CD8-positive, alpha-beta memory T cell (primary cell): ENCODE measurements at places on chromosomes 1 and 21.

DNA sequence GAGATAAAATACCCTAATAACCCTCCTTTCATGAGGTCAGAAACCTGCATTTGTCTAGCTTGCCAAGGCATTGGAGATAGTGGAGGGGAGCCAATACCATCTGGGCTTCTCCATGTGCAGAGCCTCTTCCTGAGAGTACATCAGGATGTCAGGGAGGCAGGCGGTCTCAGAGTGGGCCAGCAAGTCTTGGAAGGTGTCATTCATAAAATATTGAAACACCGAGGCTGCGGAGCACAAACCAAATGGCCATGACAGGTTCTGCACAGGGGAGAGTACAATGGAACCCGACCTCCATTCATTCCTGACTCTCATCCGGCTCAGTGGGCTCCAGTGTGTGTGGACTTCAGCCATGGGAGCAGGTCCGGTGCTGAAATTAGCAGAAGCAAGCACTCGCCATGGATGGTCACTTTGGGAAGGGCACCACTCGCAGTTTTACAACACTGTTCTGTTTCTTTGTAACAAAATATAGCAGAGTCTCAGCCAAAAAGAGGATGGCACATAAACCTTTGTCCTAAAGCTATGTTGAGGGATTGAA, 446.6 kb downstream of the SIPA1L2 start:
- no peak for DNase-seq

DNA sequence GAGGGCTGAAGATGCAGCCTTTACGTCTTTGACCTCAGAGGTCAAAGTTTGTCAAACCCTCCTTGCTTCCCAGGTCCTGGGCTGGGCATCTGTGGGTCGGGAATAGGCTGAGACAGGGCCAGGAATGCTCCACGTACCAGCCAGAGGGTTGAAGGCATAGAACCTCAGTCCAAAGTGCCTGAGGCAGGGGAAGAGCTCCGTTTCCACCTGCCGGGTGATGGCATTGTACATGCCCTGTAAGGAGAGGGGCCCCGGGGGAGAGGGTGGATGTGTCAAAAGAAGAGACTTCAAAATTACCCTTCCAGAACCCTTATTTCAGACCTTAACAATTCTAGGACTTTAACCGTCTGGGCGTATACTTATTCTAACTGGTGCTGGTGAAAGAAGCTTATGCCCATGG, 3.7 kb downstream of the AKR7A3 start:
- DNase-seq = no peak

GRCh38 chr1:224859651-224860050, 69.8 kb upstream of the DNAH14 start:
- no peak for DNase-seq

GRCh38 chr1:209434066-209434465, 149.4 kb upstream of the CAMK1G start:
- DNase-seq = no peak

- no peak for DNase-seq
Measured at GRCh38 chr1:38047603-38048141, 1.1 kb upstream of the POU3F1 start.

- no peak for DNase-seq
Measured at GRCh38 chr1:202965422-202965821, 1.6 kb downstream of the CYB5R1 start.

DNA sequence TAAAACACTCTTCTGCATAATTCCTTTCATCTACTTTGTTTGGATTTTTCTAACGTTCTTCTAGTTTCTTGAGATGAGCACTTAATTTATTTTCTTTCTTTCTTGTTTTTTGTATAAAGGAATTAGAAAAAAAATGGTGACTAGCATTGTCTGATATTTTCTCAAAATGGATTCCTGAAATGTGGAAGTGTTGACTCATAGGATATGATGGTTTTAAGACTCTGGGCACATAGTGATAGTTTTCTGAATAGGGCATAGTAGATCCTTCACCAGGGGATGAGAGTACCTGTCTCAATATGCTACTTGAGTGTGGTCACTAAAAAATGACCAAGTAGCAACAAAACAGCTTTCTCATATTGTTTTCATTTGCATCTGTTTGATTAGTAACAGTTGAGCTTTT, 100.9 kb downstream of the PEX14 start:
- DNase-seq = no peak

- DNase-seq = no peak
Measured at GRCh38 chr1:117104986-117105385, 16.6 kb downstream of the TRIM45 start.

GRCh38 chr1:66275601-66276023, 258.3 kb upstream of the SGIP1 start:
- DNase-seq = no peak

DNA sequence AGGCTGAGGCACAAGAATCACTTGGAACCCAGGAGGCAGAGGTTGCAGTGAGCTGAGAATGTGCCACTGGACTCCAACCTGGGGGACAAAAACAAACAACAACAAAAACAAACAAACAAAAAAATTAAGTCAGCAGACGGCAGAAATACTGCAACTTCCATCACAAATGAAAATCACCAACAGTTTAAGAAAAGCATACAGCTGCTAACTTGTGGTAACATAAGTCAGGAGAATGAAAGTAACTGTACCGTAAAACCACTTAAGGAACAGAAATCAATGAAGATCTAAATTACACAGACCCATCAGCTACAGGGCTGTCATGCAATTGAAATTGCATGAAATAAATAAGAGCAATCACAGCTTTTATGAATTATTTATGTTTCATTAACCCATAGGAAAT, 25.0 kb downstream of the MCOLN2 start:
- no peak for DNase-seq

GRCh38 chr1:215421744-215422143, 145.4 kb upstream of the KCTD3 start:
- DNase-seq = no peak

DNA sequence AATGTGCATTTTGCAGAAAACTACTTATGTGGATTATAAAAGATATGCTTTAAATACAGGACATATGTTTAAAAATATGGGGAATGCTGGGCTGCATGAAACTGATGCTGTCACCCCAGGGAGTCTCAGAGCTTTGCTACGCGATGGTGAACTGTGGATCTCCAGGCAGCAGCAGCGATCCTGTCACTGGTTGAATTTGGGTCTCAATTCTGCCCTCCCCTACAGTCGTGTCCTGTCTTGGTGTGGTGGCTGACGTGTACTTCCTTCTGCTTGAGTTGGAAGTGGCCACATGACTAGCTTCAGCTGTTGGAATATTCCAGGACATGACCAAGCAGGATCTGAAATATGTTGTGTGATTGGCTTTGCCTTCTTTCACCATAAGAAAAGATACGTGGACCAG, 222.9 kb upstream of the AJAP1 start:
- DNase-seq = no peak

DNA sequence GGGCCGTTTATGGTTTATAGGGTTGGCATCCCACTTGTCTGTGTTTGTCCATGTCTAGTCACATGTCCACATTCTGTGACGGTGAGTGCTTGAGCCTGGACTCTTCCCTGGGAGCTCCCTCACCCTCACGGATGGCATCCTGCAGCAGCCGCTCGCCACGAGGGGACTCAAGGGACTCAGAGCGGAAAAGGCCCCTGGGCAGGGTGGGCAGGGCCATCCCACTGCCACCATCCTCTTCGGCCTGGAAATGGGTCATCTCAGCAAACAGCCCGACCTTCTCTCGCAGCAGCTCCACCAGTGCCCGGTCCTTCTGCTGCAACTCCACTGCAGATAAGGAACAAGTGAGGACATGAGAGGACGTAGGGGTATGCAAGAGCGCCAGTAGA, 11.1 kb downstream of the RXFP4 start:
- DNase-seq = no peak

DNA sequence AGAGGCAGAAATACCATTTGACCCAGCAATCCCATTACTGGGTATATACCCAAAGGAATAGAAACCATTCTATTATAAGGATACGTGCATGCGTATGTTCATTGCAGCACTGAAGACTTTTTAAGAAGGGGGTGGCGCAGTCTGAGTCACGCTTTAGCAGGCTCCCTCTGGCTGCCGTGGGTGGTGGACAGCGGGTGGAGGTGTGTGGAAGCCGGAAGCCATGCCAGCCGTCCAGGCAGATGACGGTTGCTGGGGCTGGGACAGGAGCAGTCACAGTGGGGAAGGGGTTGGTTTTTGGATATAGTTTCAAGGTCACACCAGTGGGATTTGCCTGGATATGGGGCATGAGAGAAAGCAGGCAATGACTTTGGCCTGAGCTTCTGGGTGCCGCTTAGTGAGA, 270.5 kb downstream of the GRIK3 start:
- DNase-seq = no peak

- DNase-seq = no peak
Measured at GRCh38 chr1:54012863-54013262, 5.1 kb downstream of the LDLRAD1 start.

GRCh38 chr1:116842654-116843053, 67.1 kb upstream of the PTGFRN start:
- DNase-seq = no peak

DNA sequence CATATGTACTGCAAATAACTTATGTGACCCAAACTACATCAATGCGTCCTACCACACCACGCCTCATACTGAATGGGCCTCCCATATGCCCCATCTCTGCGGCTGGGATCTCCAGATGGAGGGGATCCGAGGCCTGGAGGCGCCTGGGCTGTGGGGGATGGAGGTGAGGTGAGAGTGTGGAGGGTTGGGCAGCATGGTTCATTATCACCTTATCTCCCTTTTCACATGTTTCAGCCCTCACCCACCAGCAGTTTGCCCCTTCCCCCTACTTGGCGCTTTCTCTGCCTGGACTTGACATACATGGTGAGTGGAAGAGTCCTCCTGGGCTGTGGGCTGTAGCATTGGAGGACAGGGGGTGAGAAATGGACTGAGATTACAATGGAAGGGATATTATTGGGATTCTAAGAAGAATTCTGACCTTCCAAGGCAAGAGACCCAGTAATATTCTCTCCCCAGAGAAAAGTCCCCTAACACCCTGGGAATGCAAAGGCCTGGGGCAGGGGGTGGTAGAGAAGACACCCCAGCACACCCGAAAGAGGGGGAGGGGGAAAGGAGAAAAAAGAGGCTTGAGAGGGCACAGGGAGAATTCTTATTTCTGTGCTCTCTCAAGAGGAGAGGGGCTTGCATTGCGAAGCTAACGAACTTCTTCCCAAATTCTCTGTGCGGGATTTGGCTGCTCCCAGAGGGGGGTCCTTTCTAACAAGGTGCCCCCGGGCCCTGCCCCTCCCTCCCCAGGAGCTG, 61.4 kb downstream of the MEF2D start:
- DNase-seq = no peak

- no peak for DNase-seq
Measured at GRCh38 chr21:44735821-44736220, 24.4 kb upstream of the TSPEAR start.

DNA sequence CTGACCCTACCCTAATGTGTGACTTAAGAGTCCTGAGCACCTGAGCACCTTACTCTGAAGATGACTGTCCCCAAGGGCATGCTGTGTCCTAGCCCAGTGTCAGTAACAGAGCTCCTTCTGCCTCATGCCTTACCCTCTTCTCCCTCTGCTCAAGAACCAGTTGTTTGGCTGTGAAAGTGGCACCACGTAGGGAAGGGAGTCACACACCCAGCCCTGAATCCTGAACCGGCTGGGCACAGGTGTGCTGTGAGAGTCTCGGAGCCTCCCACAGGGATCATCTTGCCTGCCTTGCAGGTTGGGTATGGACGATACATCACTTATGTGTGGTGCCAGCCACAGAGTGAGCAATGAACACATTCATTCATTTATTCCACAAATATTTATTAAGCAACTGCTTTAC, 220.6 kb downstream of the DYRK1A start:
- DNase-seq = no peak

- no peak for DNase-seq
Measured at GRCh38 chr1:242404296-242404695, 120.2 kb downstream of the PLD5 start.

GRCh38 chr1:67564193-67564592, 120.8 kb upstream of the GADD45A start:
- DNase-seq = no peak

DNA sequence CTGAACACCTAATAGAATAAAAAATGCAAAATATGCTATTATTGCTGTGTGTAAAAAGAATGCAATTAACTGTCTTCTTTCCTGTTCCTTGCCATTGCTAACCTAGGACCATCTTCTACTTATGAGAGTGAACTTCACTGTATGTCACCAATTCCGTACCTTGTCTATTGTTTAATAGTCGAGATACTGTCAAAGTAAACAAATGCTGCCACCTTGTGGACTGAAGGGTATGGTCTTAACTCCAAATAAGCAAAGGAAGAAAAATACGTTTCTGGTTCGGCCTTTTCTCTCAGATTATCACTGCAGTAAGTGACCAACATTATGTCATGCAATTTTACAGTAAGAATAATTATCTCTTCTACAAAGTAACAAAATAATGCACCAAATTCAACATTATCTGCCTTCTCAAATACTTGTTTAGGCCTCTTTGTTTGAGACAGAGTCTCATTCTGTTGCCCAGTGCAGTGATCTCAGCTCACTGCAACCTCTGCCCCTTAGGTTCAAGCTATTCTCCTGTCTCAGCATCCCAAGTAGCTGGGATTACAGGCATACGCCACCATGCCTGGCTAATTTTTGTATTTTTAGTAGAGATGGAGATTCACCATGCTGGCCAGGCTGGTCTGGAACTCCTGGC, 133.4 kb downstream of the COP1 start:
- DNase-seq = no peak

DNA sequence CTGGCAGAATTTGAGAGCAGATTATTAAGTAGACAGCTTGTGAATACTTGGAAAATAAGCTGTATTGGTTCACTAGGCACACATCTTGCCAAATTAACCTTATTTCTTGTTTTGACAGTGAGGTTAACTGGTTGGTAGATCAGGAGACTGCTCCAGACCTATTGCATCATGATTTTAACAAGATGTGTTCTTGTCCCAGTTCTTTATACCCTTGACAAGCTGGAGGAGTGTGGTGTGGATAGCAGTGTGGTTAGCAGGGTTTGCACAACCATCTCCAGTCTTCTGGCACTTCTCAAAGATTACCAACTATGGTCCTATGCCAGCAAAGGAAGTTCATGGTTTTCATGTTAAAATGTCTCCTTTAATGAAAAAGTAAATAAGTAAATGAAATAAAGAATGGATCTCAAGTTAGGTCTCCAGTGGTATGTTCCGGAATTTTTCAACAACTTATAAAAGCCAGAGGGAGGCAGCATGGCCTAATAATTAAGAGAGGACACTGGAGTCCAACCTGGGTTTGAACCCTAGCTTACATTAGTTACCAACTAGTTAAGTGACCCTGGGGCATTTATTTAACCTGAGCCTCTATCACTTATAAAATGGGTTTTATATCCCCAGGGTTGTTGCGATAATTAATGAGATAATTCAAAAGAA, 34.1 kb downstream of the DDX20 start:
- DNase-seq = no peak

GRCh38 chr1:234721476-234722269, 111.7 kb upstream of the IRF2BP2 start:
- no peak for DNase-seq

- DNase-seq = no peak
Measured at GRCh38 chr1:209384710-209385550, 198.6 kb upstream of the CAMK1G start.

GRCh38 chr1:162498496-162498810, 835 bp downstream of the UHMK1 start:
- no peak for DNase-seq

DNA sequence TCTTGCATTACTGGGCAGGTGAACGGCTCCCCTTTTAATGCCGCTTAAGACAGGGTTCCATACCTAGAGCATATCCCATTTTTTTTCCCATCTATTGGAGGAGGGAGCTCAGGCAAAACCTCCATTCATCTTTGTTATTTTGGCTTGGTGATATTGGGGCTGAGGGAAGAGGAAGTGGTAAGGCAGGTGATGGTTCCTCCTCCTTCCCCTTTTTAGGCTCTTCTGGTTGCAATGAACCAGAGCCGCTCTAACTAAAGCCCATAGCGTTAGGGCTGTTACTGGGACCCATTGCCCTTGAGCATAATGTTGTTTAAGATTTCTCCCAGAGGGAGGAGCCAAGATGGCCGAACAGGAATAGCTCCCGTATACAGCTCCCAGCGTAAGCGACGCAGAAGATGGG, 21.1 kb downstream of the PYHIN1 start:
- DNase-seq = no peak
